ENCODE measurements at places on chromosomes 7 and 10.

- DNase-seq, result no peak
Observed at GRCh38 chr7:128427289-128427891, 17.6 kb upstream of the IMPDH1 start.

DNA sequence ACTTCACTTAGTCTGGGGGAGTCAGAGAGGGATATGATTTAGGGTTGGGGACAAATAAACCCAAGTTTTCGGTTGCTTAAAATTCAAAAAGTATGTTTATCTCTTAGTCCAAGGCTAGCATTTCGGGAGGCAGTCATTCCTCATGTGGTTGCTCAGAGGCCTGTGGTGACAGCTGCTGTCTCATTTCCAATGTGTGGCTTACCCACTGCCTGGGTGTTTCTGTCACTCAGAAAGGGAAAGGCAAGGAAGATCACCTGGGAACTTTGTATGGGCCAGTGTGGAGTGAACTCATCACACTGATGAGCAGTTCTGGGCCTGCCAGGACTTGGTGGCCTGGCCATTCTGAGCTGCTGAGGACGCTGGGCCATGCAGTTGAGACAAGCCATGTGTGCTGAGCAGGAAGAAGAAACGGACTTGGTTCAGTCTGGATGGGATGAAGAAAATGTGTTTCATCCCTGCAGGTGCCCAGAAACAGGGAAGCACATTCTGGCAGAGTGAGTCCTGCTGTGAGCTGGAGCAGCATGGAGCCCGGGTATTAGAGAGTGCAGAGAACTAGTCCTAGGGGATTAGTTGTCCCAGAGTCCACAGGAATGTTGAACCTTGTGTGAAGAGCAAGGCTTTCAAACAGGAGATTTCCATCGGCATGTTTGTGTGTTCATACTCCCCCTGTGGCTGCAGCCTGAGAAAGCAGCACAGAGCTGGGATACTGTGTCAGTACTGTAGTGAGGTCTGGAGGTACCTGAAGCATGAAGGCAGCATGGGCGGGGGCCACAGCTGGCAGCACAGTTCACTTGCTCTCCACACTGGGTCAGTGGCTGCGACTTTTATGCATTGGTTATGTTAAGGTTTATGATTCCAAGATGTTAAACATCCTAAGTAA lies 211.1 kb upstream of the IGFBP3 start:
- no peak for DNase-seq

DNA sequence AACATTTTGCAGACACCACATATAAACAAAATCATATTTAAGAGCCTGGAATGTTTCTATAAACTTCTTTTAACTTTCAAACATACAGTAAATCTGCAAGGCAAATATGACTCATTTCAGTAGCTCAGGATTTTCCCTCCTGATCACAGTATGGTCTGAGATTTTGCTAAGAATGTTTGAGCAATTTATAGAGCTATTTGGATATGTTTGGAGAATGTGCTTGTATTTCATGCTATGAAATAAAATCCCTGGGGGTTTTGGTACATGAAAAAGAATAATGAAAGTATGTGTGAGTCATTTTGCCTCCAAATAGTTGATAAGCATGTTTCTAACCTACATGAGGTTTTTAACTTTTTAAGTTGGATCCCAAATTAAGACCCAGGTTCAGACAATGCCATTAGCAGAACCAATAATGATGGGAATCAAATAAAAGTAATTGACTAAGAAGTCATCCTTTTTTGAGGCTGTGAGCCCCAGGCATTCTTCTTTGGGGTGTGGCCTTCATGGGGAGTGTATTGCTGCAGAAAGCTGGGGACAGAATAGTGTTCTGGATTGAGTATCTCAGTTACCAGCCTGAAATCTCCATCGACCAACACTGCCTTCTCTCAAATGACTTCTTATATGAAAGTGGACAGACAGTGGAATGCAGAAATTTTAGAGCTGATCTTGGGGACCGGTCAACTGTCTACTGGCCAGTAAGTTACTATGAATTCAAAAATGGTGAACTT lies 66.1 kb upstream of the AGBL3 start:
- DNase-seq, result no peak

GRCh38 chr7:77182261-77182660 lies 17.4 kb downstream of the FGL2 start:
- no peak for DNase-seq

DNA sequence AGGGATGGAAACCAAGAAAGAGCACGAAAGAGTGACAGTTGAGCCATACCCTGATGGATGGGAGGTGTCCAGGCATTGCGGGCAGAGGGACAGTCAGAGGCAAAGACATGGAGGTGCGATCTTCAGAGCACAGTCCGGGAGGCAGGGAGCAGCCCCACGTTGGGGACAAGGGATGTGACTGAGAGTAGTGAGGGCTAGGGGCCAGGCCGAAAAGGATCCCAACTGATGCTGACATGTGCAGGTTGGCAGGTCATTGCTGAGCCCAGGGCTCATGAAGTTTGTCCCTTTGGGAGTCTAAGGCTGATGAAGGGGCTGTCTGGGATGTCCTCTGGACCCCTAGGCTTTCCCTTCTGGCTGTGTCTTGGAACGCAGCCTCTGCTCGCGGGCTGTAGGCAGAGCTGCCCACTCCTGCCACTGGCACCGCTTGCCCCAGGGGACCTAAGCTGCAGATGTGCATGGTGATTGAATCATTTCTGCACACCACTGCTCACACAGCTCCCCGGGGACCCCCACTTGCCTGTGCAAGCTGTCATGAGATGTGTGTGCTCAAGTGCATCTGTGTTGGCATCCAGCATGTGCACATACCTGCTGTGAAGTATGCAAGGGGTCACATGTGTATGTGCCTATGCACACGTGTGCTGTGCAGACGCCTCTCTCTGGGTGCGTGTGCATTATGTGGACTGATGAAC lies 125.1 kb downstream of the ZMIZ1 start:
- DNase-seq, result no peak

DNA sequence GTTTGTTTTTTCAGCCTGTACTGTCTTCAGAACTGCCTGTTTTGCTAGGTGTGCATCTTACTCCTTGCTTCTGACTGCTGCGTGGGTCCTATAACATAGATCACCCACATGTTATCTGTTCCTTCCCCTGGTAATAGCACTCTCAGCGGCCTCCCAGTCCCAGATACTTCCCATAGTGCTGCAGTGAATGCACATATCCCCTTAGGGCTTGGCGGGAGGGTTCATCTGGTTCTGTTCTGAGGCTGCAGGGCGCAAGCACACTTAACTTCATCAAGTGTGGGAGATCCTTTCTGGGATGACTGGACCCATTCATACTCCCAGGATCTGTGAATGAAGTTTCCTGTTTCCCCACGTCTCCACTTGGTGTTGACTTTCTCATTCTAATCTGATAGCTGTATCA lies 90.7 kb downstream of the CELF2 start:
- no peak for DNase-seq

DNA sequence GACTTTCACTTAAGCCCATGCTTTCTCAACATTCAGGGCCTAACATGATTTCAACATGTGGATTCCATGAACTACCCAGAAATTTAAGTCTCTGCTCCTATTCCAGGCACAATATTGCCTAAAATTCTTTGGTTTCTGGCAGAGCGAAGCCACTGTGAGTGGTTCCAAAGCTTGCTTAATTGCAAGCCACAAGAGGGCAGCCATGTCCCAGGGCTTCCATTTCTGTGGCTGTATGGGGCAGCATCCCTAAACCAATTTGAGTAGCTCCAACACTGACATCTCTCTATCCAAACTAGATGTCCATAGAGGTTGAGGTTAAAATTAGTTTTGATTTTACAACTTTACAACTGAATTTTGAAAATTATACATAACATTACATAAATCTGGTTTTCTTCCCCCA lies 56.3 kb upstream of the MDFIC start:
- DNase-seq, result no peak

DNA sequence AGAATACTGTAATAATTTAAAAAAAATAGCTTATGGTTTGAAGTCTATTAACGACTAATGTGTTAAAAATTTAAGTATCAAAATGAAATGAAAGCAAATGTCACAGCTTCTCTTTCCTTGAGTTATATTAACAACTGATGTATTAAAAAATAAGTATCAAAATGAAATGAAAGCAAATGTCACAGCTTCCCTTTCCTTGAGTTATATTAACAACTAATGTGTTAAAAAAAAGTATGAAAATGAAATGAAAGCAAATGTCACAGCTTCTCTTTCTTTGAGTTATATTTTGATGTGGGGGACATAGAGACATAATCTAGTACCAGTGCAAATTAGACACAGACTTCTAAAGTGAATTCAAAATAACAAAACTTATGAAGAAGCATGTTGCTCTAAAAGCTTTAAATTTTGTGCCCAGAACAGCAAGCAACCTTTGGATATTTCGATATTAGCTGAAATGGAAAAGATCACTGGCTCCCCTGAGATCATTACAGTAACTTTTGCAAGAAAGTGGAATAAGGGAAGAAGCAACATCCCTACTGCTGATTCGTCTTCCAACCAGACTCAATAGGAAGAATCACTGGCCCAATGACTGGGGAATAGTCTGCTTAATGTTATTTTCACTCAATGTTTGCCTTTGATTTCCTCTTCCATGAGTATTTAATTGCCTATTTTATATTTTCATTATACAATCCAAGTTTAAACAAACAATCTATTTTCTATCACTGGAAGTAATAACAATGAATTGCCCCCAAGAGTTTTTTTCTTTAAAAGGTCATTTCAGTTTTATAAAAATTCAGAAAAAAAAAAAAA lies 8.0 kb downstream of the SKAP2 start:
- DNase-seq, result no peak

DNA sequence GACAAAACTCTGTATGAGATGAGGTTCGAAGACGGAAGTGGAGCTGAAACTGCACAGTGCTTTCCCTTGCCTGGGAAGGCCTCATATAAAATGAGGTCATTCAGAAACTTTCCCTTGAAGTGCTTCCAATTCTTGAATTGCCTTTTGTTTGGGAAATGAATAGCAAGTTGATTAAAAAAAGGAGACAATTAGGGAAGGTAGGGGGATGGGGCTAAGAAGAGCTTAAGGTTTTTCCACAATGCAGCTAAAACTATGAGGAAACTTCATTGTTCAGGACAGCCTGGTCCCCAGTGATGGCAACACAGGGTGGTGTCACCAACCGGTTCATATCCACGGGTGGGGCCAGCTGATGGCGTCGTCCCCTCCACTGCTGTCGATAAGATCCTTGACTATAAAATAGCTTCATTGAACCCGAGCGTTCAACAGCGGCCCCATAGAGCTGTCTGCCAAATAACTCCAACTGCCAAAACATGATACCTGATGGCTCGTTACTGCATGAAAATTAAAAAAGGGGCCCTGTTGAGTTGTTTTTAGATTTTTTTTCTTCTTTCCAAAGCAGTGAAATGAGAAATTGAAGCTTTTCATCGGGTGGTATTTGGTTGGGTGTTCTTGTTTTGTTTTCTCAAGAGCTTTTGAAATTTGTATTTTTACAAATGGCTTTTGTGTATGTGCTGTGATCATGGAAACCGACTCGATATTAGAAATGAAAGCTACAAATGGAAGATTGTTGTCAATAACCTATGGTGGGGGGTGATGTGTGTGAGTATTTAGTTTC lies 2.8 kb upstream of the CELF2 start:
- no peak for DNase-seq

- DNase-seq, result no peak
Observed at GRCh38 chr7:101302641-101303101, 18.9 kb downstream of the IFT22 start.

DNA sequence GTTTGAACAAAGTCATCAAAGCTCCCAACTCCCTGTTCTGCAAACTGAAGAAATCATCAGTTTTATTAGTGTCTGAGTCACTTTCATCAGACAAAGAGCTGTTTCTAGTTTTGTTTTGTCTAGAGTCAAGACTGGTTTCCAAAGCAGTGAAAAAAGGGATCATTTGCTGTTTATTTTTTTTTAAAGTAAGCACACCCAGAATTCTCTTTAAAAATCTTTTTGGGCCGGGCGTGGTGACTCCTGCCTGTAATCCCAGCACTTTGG lies 972.0 kb upstream of the CELF2 start:
- DNase-seq, result no peak

DNA sequence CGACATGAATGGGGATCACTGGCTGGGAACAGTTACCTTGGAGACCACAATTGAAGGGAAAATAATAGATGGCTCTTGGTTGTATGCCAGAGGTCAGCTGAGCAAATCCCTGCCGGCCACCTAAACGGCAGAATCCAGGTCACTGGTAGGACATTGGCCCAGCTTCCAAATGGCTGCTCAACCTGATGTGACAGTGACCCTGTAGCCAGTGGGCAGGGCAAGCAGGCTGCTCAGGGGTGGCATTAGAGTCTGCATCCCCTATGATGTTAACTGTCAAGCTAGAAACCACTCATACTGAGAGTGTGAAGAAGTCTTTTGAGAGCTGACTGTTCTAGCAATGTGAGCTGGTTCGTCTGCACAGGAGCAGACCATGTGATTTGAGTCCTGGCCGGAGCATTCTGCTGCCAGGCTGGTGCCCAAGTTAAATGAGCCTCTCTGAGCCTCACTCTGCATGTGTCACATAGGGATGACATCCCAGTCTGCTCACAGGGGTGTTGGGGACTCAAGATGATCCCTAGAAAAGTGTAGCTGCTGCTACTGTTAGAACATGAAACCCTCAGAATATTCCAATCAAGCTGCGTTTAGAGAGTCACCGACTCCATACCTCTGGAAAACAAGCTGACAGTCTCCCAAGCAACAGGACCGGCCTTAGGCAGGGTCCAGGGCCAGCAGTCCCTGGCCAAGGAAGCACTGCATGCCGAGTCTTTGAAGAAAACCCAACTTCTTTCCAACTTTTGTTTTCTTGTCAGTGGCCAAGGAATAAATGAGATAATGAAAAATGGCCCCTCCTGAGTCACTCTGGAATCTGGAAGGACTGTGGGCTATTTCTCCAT lies 69.7 kb downstream of the VWA2 start:
- DNase-seq, result no peak

GRCh38 chr10:105793071-105793470 lies 1152.0 kb downstream of the SORCS3 start:
- DNase-seq, result no peak

GRCh38 chr7:26858735-26859134 lies 5.7 kb downstream of the SKAP2 start:
- no peak for DNase-seq

DNA sequence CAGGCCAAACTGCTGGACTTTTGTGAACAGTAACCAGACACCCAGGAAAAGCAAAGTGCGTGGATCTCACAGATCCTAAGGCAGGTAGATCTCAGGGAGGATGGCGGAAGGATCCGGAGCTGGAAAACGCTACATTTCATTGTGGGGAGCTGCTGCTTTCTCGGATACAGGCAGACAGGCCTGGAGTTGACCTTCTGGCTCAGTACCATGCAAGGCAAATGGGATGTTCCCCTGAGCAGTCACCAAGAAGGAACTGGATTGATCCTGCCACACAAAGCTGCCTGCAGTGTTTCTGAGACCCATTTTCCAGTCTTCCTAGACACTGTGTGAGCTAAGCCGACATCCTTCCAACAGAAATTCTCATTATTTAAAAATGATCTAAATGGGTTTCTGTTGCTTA lies 65.5 kb downstream of the ZRANB1 start:
- DNase-seq, result no peak

DNA sequence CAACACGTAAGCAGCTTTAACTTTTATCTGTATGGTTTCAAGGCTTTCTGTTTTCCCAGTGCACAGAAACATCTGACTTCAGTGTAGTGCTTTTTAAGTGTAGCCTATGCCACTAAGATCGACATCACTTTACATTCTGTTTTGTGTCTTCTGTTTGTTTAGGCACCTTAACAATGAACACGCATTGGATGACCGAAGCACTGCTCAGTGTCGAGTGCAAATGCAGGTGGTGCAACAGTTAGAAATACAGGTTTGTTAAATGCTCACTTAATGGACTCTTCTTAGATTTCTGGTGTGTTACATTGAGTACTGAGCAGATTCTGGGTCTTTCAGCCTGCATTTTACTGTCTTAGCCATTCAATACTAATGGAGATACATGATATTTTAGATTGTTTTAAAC lies 237.4 kb downstream of the FOXP2 start:
- no peak for DNase-seq

- no peak for DNase-seq
Observed at GRCh38 chr7:44603193-44603592, 3.2 kb upstream of the OGDH start.

Measured in cortex of kidney (tissue), 1 donor.